Right atrium auricular region (tissue), 2 donors: ENCODE measurements at places on chromosomes 4 and X.

DNA sequence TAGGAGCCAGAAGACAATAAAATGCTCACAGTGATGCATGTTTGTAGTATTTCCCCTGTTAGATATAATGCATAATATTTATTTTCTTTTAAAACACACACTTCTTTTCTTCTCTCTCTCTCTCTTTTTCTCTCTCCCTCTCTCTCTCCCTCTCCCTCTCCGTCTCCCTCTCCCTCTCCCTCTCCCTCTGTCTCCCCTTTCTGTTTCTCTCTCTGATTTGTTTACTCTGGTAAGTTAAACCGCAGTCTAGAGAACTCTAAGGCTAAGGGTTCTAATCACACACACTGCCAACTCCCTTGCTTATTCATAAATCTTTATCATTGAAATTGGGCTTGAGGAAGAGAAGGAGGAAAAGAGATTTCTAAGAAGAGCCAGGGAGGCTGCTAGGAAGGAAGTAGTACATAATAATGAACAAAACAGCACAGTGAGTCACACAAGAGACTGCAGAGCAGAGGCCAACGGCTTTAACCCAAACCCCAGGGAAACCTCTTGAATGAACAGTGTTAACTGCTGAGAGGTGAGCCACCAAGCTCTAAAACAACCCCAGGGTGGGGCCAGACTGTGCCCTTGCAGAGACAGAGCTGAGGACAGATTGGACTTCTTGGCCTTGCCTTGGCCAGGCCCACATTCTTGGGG lies 9.1 kb upstream of the PHOX2B start:
- no peak for DNase-seq

DNA sequence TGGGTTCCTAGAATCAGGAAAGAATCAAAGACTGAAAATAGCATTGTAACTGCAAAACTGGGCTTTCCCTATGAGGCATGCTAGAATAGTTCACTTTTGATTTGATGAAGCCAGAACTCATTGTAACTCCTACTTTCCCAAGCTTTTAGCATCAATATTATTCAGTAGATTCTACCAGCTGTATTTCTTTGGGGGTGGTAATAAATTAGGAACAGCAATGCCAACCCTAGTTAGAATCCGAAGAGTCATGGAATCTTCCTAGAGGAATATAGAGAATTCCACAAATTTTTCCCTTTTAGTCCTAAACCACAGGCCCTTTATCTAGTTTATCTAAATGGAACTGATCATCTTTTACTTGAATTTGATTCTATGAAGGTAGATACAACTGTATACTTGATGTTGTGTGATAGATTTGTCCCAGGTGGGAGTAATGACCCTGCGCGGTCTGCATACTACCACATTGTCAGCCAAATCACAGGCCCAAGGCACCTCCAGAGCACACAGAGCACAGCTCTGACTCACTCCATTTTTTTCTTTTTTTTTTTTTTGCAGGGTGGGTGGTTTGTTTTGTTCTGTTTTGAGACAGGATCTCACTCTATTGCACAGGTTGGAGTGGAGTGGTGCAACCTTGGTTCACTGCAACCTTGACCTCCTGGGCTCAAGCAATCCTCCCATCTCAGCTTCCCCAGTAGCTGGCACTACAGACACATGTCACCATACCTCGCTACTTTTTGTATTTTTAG lies 66.6 kb downstream of the EDNRA start:
- DNase-seq, result no peak

GRCh38 chr4:6988016-6988715 lies 55.0 kb upstream of the TADA2B start:
- DNase-seq, result peak; percentile 56

DNA sequence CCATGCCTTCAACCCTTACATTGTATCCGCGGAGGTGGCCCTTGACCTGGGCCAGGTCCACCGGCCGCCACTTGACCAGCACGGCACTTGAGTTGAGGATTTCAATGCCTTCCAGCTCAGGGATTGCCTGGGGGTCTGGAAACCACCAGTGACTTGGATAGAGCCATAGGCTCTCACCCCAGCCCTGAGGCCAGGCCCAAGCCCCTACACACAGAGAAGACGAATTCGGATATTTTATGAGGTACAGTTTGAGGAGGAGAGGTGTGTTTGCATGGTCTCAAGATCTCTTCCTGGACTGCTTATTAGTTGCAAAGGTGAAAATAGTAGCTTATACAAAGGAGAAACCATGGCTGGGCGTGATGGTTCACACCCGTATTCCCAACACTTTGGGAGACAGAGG lies 20.3 kb downstream of the L1CAM start:
- DNase-seq, result no peak

- no peak for DNase-seq
Observed at GRCh38 chrX:66126662-66127061, 37.4 kb upstream of the HEPH start.

- no peak for DNase-seq
Observed at GRCh38 chrX:120690344-120690743, 60.5 kb upstream of the C1GALT1C1 start.

- DNase-seq, result no peak
Observed at GRCh38 chr4:60241866-60242265, 958.3 kb upstream of the ADGRL3 start.
